Head of caudate nucleus (tissue), 42 donors: ENCODE measurements at places on chromosomes 4 and X.

- DNase-seq = no peak
Measured at GRCh38 chr4:38529189-38530115, 134.5 kb upstream of the KLF3 start.

- DNase-seq = no peak
Measured at GRCh38 chr4:102522031-102522440, 20.9 kb downstream of the NFKB1 start.

DNA sequence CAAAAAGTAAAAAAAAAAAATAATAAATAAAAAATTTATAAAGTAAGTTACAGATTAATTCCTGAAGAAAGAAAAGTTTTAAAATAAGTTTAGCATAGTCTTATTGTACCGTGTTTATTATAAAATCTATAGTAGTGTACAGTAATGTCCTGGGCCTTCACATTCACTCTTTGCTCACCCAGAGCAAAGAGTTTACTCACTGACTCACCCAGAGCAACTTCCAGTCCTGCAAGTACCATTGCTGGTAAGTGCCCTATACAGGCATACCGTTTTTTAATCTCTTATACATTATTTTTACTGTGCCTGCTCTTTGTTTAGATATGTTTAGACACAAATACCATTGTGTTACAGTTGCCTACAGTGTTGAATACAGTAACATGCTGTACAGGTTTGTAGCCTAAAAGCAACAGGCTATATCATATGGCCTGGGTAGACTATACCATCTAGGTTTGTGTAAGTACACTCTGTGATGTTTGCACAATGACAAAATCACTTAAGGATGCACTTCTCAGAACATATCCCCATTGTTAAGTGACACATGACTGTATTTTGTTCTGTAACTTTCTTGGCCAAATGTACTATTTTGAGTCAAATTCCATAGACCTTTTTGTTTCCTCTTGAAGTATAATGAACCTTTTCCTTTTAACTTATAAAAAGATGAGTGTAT lies 199.0 kb upstream of the NUDT6 start:
- DNase-seq = no peak

- DNase-seq = no peak
Measured at GRCh38 chrX:72102760-72103159, 29.0 kb downstream of the RTL5 start.

- DNase-seq = no peak
Measured at GRCh38 chr4:138056541-138056940, 185.6 kb downstream of the SLC7A11 start.

- DNase-seq = no peak
Measured at GRCh38 chrX:81238166-81238565, 36.3 kb downstream of the SH3BGRL start.

- DNase-seq = no peak
Measured at GRCh38 chrX:3134316-3134945, 93.2 kb downstream of the ARSF start.

DNA sequence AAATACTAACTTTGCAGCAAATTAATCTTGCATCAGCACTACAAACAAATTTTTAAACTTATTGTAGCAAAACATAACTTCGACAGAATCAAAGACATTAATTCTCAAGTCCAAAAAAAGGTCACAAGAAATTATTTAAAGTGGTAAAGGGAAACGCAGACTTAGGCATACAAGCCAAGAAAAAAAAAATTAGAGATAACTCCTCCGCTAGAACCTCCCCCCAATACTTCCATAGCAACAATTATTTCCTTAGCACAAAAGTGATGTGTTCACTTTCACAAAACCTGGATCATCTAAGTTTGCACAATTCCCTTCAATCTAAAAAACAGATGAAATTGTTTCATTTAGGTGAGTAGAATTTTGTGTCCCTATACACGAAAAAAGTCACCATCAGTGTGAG lies 1.1 kb downstream of the LRBA start:
- DNase-seq = no peak

- DNase-seq = no peak
Measured at GRCh38 chr4:7663075-7663541, 228.4 kb upstream of the PSAPL1 start.

DNA sequence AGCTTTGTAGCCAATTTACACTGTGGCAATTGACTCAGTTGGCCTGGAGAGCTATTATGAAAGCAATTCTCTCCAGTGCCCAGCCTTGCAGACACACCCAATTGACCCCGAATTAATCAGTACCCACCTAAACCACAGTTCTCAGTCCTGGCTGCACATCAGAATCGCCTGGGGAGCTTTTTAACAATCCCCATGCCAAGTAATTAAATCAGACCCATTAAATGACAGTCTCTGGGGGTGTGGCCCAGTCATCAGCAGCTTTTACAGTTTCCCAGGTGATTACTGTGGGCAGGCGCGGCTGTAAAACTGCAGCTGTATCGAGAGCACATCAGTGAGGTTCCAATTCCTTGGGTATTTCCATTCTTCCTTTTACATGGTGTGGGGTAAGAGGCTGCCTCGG lies 460.9 kb upstream of the FAT1 start:
- no peak for DNase-seq

DNA sequence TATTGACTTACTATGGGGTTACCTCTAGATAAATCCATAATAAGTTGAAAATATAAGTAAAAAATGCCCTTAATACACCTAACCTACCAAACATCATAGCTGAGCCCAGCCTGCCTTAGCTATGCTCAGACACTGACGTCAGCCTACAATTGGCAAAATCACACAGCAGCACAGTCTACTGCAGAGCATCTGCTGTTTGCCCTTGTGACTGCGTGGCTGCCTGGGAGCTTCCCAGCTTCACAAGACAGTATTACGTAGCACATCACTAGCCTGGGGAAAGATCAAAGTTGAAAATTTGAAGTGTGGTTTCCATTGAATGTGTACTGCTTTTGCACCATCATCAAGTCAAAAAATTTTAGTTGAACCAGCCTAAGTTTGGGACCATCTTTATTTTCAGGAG lies 8.8 kb downstream of the HTT-AS start:
- no peak for DNase-seq

DNA sequence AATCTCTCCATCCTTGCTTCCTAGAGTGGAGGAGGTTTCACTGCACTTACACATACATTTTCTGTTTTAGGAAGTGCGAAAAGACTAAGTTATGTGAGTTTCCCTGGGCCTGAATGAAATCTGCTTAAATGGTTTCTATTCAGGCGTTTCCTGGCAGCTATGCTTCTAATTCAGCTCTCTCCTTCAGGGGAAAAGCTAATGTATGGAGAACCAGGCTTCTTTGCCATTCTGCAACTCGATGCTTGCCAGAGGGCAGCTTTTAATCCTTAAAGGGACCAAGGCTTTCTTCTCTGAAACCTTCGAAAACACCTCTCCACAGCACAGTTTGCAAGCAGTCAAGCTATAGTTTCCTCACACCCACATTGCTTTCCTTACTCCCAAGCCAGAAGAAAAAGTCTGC lies 89.5 kb upstream of the ARX start:
- DNase-seq = no peak

DNA sequence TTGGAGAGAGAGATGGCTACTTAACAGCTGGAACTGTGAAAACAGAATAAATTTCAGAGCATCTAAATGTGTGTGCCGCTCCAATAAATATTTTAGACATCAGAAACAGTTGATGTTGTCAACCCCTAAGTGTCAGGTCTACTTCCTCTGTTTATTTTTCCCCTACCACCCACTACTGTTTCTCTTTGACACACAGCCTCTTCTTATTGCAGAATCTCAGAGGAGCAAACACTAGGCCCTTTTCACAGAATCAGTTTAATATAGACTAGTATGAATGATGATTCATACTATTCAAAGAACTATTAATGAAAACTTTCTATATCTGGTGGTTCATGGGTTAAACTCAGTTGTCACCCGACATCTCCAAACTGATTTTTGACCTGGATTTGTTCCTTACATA lies 33.9 kb downstream of the NAA11 start:
- no peak for DNase-seq

GRCh38 chrX:9888953-9889470 lies 78.1 kb upstream of the CLDN34 start:
- DNase-seq = no peak

DNA sequence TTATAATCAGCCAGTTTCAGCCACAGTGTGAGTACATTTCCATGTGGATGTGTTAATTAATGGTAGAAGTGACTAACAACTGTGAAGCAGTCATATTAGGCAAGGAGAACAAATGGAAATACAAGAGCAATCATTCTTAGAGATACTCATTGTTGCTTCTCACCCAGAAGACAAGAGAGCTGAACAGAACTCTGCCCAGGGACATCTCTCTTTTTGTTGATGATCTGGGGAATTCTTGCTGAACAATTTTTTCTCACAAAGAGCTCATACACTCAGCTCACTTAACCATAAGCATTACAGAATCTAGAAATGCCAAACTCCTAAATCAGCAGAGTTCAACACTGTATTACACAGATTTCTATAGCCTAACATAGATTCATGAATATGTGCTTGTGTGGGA lies 150.1 kb downstream of the COMMD8 start:
- no peak for DNase-seq
